ENCODE measurements at places on chromosomes 2 and 18. TPM values are rescaled to one million over a fixed set of nuclear protein-coding genes. Genes with fewer than 3 reads are reported as not detected.

Gene HOXD12
- total RNA-seq: not detected

Gene C2orf78
- total RNA-seq: not detected

Gene TRABD2A
- not detected for total RNA-seq

Gene CFC1
- not detected for total RNA-seq

Gene KCNIP3
- total RNA-seq: 8.8 TPM

Gene SETBP1
- total RNA-seq: 30.1 TPM

Gene AQP4
- 37.6 TPM for total RNA-seq

Gene LCT
- total RNA-seq: not detected

Gene CD8A
- 0.72 TPM for total RNA-seq

Gene MYOM1
- 662 TPM for total RNA-seq

Gene ZNF519
- 11.6 TPM for total RNA-seq

Gene RDH14
- total RNA-seq: 37.8 TPM

Gene CD207
- total RNA-seq: not detected

Gene PLCD4
- 31.0 TPM for total RNA-seq

Gene TRIM43
- not detected for total RNA-seq

Gene UGT1A3
- 0.51 TPM for total RNA-seq

Gene CCBE1
- total RNA-seq: 5.3 TPM

Gene NFATC1
- 18.6 TPM for total RNA-seq

Gene FBXO15
- total RNA-seq: 0.21 TPM

Gene RAD51AP2
- 0.10 TPM for total RNA-seq

Gene MC5R
- total RNA-seq: not detected

Gene METTL5
- total RNA-seq: 37.0 TPM

Gene CFAP221
- total RNA-seq: 3.0 TPM

Gene LYG2
- not detected for total RNA-seq

Gene SLC38A11
- not detected for total RNA-seq

Gene ANO7
- total RNA-seq: 0.10 TPM

Gene GCG
- not detected for total RNA-seq

Gene HOXD10
- total RNA-seq: 0.62 TPM

Gene IL36B
- not detected for total RNA-seq

Gene TPO
- 4.4 TPM for total RNA-seq

Gene ANKRD62
- 0.10 TPM for total RNA-seq

Gene ABCG8
- not detected for total RNA-seq
